Brain pericyte (primary cell): ENCODE measurements at places on chromosomes 11 and 22.

- DNase-seq: no peak
These were observed 4.0 kb downstream of the JRKL start for GRCh38 chr11:96393753-96394348.

DNA sequence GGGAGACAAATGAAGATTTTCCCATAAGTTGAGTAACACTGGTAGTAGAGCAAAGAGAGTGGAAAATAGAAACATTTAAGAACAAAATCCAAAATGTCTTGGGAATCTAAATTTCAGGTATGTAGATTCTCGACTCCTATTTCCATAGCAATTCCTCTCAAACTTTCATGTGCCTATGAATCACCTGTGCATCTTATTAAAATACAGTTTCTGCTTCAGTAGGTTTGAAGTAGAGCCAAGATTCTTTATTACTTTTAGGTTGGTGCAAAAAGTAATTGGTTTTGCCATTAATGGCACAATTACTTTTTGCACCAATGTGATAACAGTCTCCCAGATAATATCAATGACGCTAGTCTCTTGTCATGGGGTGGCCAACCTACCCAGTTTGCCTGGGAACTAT lies 115.3 kb upstream of the SLC5A12 start:
- DNase-seq: no peak

DNA sequence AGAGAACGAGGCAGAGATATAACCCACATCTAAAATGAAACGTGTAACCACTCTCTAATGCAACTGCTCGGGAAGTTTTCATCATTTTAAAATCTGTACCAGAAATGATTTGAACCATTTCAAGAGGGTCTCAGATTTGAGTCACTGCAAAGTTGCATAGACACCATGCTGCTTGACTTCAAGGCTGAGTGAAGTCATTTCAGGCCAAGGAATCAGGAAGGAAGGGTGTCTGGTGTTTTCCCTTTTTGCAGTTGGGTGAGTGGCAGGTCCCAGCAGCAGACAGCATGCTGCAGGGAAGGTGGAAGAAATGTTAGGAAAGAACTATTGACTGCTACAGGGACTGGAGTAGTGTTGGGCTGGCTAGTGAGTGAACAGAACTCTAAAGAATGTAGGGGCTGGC lies 16.5 kb downstream of the TANGO2 start:
- DNase-seq: no peak

- DNase-seq: no peak
These were observed 70.0 kb upstream of the IGLL5 start for GRCh38 chr22:22817468-22818201.

GRCh38 chr11:36508743-36509142 lies 1.3 kb downstream of the TRAF6 start:
- DNase-seq: no peak

GRCh38 chr11:119617340-119617713 lies 111.7 kb downstream of the NECTIN1 start:
- no peak for DNase-seq

- DNase-seq: no peak
These were observed 213.9 kb upstream of the ISX start for GRCh38 chr22:34851918-34852662.

DNA sequence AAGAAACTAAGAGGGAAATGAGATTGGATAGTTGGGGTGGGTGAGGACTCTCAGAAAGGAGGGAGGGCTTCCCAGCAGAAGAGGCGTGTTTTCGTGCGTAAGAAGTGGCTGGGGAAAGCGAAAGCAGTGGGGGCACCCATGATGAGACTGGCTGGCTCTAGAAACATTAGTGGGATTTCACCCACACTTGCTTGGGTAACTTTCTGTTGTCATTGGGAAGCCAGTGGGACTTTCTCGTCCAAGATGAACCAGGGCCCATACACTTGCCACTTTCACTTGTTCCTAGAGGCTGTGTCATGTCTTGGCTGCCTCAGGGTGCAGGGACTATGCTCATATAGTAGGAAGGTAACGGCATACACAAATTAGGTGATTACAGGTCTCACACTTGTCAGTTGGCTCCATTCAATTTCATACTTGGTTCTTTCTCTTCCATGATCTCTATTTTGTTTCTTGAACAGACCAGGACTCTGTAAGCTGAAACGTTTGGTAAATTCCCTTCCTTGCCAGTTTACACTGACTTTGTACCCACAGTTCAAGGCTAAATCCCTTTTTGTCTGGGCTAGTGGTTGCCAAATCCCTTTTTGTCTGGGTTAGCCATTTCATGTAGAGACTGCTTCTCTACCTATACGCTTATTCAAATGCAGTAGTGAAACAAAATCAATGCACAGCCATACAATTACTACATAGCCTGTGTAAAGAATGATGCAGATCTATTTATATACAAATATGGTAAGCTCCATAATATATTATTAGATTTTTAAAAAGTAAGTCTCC lies 42.0 kb upstream of the CXCR5 start:
- DNase-seq: no peak

- DNase-seq: no peak
These were observed 113.0 kb upstream of the SYT13 start for GRCh38 chr11:45399166-45399565.

GRCh38 chr11:69928975-69929374 lies 109.8 kb upstream of the FGF3 start:
- no peak for DNase-seq

GRCh38 chr11:69121021-69121420 lies 34.7 kb upstream of the SMIM38 start:
- no peak for DNase-seq

DNA sequence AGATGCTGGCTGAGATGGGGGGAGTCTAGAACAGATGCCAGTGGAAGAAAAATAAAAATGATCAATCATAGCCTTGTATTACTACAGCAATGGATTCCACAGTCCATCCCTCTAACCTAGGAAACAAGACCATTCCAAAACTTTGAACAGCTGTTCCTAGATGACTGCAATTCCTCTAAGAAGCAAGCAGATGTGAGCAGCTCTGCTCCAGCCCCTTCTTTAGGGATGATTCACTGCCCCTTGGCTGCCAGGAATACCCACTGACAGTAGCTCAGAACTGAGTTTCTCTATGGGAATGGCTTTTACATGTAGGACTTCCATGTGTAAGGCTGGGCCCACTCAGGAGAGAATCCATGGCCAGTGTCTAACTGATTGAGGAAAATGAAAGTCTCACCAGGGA lies 943.9 kb downstream of the OPCML start:
- no peak for DNase-seq

DNA sequence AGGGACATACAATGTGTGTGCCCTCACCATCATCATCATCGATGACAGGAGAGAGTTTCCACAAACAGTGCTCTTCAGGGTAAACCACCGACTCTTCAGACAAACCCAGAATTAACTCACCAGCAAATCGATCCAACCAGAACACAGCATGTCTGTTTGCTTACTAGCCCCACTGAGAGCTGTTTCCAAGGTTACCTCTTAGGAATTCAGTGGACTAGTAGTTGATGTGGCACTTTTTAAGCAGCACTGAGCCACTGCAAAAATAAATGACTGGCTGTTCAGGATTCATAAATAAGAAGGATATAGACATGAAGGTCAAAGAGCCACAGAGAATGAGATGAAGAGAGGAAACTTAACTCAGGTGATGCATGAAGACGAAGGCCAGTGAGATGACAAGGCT lies 83.1 kb downstream of the PARVA start:
- DNase-seq: no peak

GRCh38 chr11:115872416-115872815 lies 368.2 kb upstream of the CADM1 start:
- no peak for DNase-seq

GRCh38 chr11:116865696-116866095 lies 28.3 kb upstream of the APOA1 start:
- DNase-seq: no peak

DNA sequence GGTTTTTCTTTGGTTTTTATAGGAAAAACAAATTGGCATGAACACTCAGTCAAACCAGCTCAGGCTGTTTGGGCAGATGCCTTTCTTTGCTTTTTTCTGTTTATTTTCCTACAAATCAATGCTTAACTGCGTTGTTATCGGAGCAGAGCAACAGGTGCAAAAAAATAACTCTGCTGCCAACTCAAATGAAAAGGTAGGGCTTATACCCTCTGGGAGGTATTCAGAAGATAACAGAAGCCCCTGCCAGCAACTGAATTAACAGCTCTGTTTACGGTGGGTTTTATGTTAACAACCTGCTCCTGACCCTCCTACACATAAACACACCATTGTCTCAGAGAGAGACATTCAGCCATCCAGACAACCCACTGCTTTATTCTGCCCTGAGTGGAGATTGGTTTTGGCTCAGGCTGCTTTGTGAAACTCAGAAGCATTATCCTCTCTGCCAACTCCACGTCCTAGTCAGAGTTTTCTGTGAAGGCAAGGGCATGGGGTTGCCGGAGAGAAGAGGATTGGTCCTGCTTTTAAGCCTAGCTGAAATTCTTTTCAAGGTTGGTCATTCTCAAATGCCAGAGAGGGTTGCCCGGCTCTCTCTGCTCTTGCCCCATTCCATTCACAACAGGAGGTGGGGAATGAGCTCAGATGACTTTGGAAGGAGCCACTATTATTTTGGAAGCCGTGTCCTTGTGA lies 11.4 kb downstream of the EHF start:
- no peak for DNase-seq

DNA sequence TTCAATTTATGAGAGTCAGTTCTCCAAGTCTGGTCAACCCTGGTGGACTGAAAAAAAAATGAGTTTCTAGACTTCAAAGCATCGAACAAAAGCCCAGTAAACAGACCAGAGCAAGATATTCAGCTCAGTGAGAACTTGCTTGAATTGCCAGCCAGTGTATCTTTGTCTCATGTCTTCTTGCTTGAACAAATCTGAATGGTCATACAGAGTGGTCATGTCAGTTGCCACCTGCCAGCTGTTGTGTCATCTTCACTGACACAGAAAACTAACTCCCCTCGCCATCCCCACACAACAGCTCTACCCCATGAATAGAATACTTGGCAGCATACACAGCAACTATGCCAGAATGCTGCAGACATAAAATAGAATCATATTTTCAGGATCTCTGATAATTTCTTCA lies 27.5 kb upstream of the CALCB start:
- DNase-seq: no peak

DNA sequence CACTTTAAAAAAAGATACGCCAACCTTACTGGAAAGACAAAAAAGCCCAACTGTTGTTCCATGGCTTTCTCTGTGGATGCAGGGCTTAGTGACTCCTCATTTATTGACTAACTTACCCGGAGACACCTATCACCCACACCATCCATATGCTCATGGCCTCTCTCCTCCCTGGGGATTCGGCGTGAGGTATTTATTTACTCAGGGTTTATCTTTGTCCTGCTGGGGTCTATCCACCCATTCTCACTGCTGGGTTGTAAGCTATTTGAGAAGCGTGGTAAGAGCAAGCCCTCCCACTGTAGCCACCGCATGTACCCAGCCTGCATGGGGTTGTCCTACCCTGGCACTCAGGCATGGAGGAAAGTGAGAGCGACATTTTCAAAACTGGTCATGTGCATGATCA lies 93.6 kb downstream of the NELL1 start:
- no peak for DNase-seq

- no peak for DNase-seq
These were observed 113.4 kb downstream of the TRPC6 start for GRCh38 chr11:101470419-101470818.

DNA sequence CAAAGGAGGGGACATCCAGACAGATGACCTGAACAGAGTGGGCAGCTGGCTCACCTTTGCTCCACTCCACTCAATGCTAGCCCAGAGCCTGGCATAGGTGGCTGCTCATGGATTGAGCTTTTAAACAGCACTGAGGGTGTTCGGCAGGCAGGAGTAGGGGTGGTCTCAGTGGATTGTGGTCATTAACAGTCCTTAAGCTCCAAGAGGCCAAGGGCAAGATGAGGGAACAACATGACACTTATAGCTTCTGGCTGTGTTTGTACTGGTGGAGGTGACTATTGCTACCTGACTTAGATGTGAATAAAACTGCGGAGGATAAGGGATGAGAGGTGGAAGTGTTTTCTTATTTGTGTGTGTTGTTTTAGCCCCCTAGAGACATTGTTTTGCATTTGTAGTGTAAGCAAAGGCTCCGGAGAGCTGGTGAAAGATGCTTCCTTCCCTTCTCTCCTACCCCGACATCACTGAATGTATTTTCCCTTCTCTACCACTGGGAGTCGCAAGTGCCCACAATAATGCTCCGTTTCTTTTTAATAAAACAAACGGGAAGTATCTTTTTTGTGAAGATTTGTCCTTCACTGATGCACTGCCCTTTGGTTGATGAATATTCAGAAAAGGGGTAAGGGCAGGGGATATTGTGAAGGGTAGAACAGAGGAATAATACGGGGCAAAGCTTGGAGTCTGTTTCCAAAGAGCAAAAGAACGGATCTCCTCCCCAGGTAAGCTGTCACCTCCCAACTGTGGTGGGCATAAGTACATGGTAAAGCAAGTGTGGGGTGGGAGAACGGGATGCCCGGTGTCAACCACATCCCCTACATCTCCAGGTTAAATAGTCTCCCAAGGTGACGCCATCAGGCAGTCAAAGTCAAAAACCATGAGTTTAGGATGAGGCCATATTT lies 27.5 kb upstream of the MTNR1B start:
- no peak for DNase-seq

GRCh38 chr22:50677493-50678217 lies 5.0 kb downstream of the SHANK3 start:
- no peak for DNase-seq

DNA sequence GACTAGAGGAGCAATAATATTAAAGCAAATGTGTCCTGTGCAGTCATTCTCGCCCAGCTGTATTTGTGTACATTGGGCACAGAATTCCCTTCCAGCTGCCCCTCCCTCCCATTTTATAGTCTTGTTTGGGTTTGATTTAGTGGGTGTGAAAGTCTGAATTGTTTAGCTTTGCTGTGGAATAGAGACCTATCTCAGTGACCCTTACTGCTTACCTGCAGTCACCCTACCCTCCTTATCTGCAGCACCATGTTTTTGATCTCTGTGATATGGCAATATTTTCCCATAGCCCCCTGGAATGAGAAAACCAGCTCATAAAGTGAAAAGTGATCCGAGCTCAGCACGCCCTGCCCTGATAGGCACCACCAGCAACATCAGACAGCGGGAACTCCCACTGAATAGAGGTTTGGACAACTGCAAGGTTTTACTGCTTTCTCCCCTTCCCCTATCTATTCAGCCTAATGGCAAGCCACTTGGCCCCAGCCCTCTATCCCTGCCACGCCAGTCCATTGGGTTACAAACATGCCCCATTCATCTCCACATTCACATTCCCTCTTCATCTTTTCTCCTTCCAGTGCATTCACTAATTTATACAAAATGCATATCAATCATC lies 199.0 kb downstream of the ETS1 start:
- DNase-seq: no peak

GRCh38 chr22:31945971-31946680 lies 1.8 kb downstream of the YWHAH start:
- no peak for DNase-seq

- no peak for DNase-seq
These were observed 314.0 kb upstream of the CTSC start for GRCh38 chr11:88651556-88651955.

- DNase-seq: no peak
These were observed 35.0 kb upstream of the MYRF start for GRCh38 chr11:61717286-61718033.

GRCh38 chr11:28289444-28289843 lies 181.3 kb downstream of the METTL15 start:
- DNase-seq: no peak

- DNase-seq: no peak
These were observed 40.3 kb upstream of the A4GALT start for GRCh38 chr22:42760806-42761565.

GRCh38 chr11:82811369-82811768 lies 77.7 kb upstream of the FAM181B start:
- DNase-seq: no peak

GRCh38 chr11:93031386-93031785 lies 61.9 kb downstream of the MTNR1B start:
- no peak for DNase-seq
